ENCODE measurements at places on chromosomes 3 and 15.

GRCh38 chr3:135268941-135269532, 474.0 kb downstream of the EPHB1 start:
- no peak for DNase-seq

- DNase-seq = no peak
These were observed 540.1 kb downstream of the NTRK3 start for GRCh38 chr15:87716422-87716821.

GRCh38 chr15:62060896-62061280, 641 bp upstream of the VPS13C start:
- no peak for DNase-seq

DNA sequence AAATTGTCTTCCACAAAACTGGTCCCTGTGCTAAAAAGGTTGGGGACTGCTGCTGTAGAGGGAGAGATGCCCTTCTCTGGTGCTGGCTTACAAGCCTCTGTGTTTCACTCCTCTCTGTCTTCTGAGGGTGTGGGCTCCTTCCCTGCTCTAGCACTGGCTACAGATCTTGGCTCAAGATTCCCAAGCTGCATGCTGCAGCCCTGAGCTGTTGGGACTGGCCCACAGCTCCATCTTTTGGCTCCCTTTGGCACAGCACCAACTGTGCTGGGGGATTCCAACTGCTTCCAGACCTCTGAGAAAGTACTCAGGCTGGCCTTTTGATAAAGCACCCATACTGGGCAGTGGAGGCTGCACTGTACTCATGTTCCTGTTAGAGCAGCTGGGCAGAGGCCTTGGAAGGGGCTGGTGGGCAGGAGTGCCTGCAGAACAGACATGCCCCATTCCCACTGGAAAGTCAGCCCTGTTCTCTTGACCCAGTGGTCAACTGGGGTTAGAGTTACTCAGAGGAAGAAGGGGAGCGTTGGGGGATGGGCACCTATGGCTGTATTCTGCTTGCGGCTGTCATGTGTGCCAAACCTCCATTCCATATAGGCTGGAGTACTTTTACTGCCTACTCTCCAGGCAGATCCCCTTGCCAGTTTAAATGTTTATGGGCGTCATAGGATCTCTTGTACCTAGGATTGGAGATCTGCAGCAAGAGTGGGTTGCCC, 55.7 kb downstream of the GALK2 start:
- DNase-seq = no peak

DNA sequence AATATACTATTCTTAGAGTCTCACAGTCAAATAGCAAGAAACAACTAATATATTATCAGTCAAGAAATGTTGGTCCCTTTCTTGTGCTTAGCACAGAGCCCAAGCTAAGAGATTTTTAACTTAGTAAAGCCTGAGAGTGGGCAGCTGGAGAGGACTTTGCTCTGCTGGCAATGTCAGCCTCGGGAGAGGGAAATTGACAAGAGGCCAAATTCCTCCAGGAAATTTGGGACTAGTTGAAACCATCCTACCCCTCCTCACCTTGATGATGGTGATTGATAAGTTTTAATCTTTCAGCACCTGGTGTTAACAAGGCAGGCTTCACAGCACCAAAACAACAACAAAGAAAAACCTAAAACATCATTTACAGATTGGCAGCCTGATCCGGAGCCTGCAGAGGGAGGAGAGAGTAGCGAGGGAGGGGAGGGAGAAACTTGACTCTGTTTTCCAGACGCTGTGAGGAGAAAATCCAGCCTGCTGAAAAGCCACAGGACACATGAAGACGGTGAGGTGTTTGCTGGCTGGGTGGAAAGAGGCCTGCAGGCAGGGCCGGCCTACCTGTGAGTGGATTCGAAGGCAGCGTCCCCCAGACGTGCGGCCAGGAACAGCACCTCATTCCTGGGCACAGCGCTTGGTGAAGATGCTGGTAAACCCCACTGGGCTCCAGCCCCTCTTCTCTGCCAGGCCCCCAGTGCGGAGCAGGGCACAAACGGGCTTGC, 150.9 kb downstream of the LRRC28 start:
- DNase-seq = no peak

DNA sequence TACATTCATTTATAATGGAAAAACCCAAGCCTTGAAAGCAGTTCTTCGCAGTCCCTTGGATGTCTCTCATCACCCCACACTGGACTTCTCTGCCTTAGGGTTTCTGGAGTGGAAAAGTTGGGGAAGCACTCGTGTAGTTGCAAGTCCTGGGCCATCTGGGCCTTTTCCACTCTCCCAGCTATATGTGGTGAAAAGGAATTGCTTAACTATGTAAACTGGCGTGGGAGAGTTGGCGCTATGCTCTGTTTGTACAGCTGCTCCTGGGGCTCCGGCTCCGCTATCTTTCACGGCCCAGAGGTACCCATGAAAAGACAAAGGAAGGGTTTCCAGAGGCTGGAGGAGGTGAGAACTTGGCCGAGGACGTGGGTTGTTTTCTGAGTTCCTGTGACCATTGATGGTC, 81.1 kb upstream of the MYZAP start:
- no peak for DNase-seq

DNA sequence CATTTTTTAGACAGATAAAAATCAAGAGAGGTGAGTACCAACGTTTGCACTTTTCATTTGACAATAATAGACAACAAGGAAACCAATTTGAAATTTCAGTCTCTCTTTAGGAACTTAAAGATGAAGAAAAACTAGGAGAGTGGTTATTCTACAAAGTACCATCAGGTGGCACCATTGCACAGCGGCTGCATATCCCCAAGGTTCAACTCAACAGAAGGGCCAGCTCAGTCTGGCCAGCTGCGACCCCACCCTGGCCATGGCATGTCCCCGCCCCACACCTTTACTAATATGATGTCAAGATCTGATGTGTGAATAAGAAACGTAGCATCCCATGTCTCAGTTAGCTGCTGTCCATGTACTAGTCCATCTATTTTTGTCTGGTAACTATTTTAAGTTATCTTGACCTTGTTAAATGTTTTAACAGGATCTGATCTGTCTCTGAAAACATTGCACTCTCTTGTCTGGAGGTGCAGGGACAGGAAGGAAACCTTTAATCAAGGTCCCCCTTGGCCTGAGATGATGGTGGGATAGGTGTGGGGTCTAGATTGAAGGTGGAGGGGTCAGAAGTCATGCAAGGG, 35.5 kb upstream of the CGNL1 start:
- DNase-seq = no peak

GRCh38 chr3:65539616-65540015, 499.1 kb downstream of the MAGI1 start:
- no peak for DNase-seq

DNA sequence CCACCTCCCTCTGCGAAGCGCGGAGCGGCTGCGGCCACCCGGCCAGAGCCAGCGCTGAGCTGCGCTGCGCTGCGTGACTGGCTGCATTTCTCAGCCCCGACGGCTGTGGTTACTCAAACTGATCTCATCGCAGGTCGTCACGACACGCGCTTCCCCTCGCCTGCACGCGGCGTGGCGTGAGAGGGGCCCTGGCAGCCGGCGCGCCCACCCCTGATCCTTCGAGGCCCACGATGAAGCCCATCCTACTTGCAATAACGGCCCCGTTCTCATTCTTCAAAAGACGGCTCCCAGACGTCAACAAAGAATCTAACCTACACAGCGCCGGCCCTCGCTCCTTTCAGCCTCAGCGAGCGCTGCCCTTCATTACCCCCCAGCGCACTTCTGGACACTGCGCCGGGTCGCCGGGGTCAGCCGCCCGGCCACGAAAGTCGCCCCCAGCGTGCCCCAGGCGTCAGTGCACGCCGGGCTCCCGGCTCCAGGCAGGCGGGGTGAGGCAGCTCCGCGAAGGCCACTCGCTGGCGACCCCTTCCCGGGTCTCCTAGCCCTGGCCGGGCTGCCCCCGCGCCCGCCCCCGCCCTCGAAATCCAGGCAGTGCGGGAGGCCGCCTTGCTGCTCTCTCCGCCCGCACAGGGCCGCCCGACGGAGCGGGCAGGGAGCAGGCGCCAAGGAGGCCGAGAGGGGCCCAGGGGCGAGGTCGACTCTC, 9.9 kb upstream of the LEKR1 start:
- peak; percentile 40 for DNase-seq

- DNase-seq = peak; percentile 48
These were observed 59.9 kb downstream of the ZNF621 start for GRCh38 chr3:40584625-40585189.

DNA sequence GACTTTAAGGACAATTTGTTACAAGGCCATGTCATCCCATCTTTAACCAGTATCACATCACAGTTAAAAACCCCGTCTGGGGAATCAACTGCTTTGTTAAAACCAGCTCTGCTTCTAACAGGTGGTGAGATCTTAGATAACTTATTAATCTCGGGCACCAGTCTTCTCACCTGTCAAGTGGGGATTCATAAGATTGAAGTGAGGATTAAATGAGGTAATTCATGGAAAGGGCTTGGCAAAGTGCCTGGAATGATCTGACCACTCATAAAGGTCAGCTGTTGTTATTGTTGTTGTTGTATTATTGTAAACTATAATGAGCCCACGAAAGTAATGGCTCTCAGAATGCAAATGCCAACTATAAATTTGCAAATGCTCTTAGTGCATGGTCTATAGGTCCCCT, 30.1 kb upstream of the SLC24A5 start:
- DNase-seq = no peak

- no peak for DNase-seq
These were observed 17.4 kb upstream of the CRTC3 start for GRCh38 chr15:90512276-90512675.

DNA sequence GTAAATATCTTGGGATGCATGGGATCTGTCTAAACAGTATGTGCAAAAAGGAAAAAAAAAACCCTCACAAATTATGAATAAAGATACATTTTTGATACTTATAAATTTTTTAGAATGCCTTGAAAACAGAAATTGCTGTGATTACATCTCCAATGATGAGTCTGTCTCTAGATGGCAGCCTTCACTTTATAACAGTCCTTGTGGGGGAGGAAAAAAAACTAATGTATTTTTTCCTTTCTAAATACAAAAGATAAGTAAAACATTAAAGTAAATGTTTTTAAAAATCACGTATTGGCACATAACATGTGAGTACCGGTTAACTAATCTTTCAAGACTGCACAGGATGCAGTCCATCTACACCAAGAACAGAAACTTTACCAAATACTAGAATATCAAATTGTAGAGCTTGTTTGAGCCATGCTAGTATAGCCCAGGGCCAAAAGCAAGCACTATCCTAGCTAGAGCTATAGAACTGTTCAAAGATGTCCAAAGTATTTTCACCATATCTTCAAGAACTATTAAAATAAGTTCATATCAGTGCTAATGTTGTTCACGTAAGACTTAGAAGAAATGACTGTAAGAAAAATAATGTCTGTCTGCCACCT, 206.4 kb downstream of the STAG1 start:
- no peak for DNase-seq

GRCh38 chr3:59422312-59422711, 372.5 kb upstream of the CFAP20DC start:
- no peak for DNase-seq

- DNase-seq = no peak
These were observed 3.9 kb upstream of the DNASE1L3 start for GRCh38 chr3:58214484-58215316.

- no peak for DNase-seq
These were observed 98.7 kb upstream of the BFSP2 start for GRCh38 chr3:133301194-133301593.

DNA sequence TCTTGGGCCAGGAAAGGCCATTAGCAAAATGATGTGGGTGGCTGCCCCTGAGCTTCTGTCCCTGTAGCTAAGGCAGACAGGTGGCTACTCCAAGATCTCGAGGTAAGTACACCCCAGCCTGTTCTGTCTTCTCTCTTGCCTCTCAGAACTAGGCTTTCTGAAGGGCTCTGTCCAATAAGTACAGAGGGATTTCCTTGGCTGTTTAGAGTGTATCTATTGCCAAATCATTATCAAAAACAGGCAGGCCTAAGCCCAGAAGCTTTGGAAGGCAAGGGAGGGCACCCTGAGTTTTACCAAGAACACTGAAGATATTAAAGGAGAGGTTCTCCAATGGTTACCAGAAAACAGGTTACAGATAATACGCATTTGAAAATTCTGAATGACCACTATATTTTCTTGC, 156.6 kb downstream of the MYRIP start:
- DNase-seq = no peak

DNA sequence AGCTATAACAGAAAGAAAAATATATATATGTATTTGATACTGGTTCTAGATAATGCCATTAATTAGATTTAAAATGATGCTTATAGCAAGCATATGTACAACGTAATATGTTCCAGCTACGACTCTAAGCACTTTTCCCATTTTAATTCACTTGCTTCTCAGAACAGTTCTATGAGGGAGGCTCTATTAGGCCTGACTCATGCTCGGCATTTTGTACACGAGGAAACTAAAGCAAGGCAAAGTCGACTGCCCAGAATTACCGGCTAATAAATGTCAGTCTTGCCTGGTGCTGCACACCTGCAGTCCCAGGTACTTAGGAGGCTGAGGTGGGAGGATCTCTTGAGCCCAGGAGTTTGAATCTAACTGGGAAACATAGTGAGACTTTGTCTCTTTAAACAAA, 106.0 kb downstream of the PTPRG start:
- DNase-seq = no peak

GRCh38 chr3:190718097-190718496, 144.4 kb downstream of the GMNC start:
- no peak for DNase-seq

GRCh38 chr3:114418107-114418506, 124.3 kb downstream of the TIGIT start:
- no peak for DNase-seq

- no peak for DNase-seq
These were observed 195.1 kb upstream of the LINGO1 start for GRCh38 chr15:77827860-77828259.

- DNase-seq = no peak
These were observed 158.1 kb upstream of the ZNF385D start for GRCh38 chr3:21909096-21909495.

GRCh38 chr15:39953521-39953920, 19.6 kb downstream of the EIF2AK4 start:
- no peak for DNase-seq

GRCh38 chr3:44932986-44933944, 42.7 kb downstream of the ZDHHC3 start:
- DNase-seq = no peak

- DNase-seq = no peak
These were observed 211.2 kb downstream of the SHQ1 start for GRCh38 chr3:72636969-72637597.

GRCh38 chr15:71934446-71934845, 124.1 kb downstream of the NR2E3 start:
- no peak for DNase-seq

- DNase-seq = no peak
These were observed 247.1 kb downstream of the BBX start for GRCh38 chr3:107769882-107770281.

DNA sequence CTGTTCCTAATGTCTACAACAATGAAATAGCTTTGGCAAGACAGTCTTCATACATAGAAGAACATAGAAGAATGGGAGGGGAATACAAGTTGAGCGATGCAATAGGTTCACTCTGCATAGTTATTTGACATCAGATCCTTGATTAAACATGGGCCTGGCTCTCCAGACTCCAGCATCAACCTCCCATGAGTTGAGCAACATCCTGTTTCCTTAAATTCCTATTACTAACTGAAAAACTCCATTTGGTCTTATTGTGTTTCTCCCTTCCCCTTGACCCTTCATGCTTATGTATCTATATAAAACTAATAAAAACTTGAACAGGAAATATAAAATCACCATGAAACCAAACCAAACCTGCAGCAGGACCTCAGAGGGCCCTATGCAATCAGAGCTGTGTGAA, 304.5 kb upstream of the SATB1 start:
- DNase-seq = no peak

Data from activated T-helper 1 cell treated with Interleukin-2 at 50 U/mL for 16 hours (primary cell).